ENCODE measurements at places on chromosomes 1 and 21. TPM values are rescaled to one million over a fixed set of nuclear protein-coding genes. Genes with fewer than 3 reads are reported as not detected.

Gene PDIK1L
- total RNA-seq: 4.2 TPM

Gene HJV
- 90.3 TPM for total RNA-seq

Gene ATXN7L2
- total RNA-seq: 2.1 TPM

DNA sequence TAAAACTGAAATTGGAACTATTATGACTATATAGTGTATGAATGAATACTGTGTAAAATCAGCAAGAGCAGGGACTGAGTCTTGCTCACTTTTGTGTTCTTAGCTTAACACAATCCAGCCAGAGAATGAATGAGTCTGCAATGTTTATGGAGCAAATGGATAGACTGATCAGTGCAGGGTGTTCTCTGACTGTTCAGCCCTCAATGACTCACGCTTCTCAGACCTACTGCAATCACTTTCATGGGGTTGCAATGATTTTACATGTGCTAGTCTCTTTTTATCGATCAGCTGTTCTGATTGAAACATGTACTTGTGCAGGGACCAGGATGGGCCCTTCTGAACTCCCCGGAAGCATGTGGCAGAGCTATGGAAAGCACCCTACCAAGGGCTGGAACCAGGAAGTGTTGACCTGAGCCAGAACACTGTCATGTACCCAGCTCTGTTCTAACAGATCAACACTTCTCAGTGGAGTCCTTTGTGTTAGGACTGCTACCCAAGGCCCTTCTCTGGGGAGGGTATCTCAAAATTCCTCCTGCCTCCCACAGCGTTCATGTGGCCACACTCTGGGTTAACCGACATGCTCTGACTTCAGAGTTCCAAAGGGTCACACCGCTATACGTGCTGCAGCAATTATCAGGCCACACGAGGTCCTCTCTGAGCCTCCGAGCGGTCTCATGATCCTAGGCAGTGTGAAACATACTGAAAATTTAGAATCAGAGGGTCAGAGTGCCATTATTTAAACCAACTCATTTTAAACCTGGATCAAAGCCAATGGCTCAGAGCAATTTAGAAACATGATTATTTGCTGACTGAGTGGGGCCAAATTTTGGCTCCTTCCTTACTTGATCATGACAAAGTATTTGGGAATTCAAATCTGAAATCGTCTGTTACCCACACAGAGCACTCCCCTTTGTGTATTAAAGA is 35.2 kb downstream of the GRIK1 start:
- H3K27me3 ChIP-seq: no peaks in the 10 kb centered on the region
- no peaks in the 10 kb centered on the region for H3K4me1 ChIP-seq
- no peak for DNase-seq
- H3K4me3 ChIP-seq: no peak overlapping the region
- no peak overlapping the region for H3K27ac ChIP-seq

Gene MROH7
- 6.8 TPM for total RNA-seq

- no peak overlapping the region for H3K27ac ChIP-seq
- H3K36me3 ChIP-seq: no peaks in the 10 kb centered on the region
- DNase-seq: no peak
- no peak overlapping the region for H3K4me3 ChIP-seq
These were observed 13.8 kb downstream of the UBASH3A start for GRCh38 chr21:42417533-42417932.

DNA sequence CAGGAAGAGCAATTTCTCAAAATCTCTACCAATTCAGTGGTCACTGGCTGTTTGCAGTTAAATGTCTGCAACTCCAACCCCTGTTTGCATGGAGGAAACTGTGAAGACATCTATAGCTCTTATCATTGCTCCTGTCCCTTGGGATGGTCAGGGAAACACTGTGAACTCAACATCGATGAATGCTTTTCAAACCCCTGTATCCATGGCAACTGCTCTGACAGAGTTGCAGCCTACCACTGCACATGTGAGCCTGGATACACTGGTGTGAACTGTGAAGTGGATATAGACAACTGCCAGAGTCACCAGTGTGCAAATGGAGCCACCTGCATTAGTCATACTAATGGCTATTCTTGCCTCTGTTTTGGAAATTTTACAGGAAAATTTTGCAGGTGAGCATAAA is 167.2 kb downstream of the CRB1 start:
- H3K27me3 ChIP-seq: no peaks in the 10 kb centered on the region
- no peaks in the 10 kb centered on the region for H3K36me3 ChIP-seq
- H3K4me1 ChIP-seq: no peaks in the 10 kb centered on the region
- H3K27ac ChIP-seq: no peak overlapping the region
- no peak overlapping the region for H3K4me3 ChIP-seq

DNA sequence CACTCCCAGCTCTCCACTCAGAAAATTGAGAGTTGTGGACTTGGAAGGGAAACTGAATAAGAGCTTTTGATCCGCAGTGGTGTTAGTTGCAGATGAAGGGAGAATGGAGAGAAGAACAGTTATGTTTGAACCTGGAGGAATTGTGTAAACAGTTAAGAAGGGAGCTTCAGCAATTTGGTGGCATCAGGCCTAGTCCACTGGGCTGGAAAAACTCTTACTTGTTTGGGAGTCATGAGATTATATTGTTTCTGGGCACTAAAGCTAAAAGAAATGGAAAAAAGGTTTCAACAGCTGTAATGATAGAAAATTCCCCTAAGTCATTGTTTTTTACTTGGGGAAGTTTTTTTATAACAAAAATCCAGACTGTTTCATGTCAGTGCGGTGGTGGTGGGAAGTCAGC is 256.1 kb upstream of the C1orf87 start:
- DNase-seq: no peak
- no peaks in the 10 kb centered on the region for H3K27me3 ChIP-seq
- H3K36me3 ChIP-seq: no peaks in the 10 kb centered on the region

Gene CRP
- total RNA-seq: not detected

DNA sequence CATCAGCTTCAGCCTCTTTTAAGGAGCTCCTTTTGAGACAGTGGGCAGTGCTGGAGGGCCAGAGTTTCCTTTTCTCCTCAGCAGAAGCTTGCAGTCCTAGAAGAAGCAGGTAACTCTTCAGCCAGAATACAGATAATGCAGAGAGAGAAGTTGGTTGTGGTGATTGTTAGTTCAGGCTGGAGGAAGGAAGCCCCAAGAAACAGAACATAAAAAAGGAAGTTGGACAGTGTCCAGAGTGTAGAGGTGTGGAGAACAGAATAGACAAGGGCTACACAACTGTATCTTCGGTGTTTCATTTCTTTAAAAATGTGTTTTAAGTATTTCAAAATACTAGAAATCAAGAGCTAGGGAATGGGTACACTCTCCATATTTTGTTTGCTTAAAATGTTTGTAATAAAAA is 6.4 kb upstream of the TACSTD2 start:
- H3K4me1 ChIP-seq: peaks cover 10% of the 10 kb centered on the region
- H3K36me3 ChIP-seq: no peaks in the 10 kb centered on the region
- H3K4me3 ChIP-seq: no peak overlapping the region

Gene KCNJ15
- total RNA-seq: 0.30 TPM

Gene CHIA
- not detected for total RNA-seq

- no peaks in the 10 kb centered on the region for H3K27me3 ChIP-seq
- H3K36me3 ChIP-seq: peaks cover 35% of the 10 kb centered on the region
- DNase-seq: no peak
- peaks cover 32% of the 10 kb centered on the region for H3K4me1 ChIP-seq
- no peak overlapping the region for H3K4me3 ChIP-seq
These were observed 42.8 kb downstream of the SMG7 start for GRCh38 chr1:183515002-183515689.

GRCh38 chr1:59276439-59276851 is 20.4 kb upstream of the FGGY start:
- H3K4me3 ChIP-seq: no peak overlapping the region
- peaks cover 23% of the 10 kb centered on the region for H3K4me1 ChIP-seq
- peak overlapping the region; percentile 41 for H3K27ac ChIP-seq
- DNase-seq: no peak
- no peaks in the 10 kb centered on the region for H3K27me3 ChIP-seq

DNA sequence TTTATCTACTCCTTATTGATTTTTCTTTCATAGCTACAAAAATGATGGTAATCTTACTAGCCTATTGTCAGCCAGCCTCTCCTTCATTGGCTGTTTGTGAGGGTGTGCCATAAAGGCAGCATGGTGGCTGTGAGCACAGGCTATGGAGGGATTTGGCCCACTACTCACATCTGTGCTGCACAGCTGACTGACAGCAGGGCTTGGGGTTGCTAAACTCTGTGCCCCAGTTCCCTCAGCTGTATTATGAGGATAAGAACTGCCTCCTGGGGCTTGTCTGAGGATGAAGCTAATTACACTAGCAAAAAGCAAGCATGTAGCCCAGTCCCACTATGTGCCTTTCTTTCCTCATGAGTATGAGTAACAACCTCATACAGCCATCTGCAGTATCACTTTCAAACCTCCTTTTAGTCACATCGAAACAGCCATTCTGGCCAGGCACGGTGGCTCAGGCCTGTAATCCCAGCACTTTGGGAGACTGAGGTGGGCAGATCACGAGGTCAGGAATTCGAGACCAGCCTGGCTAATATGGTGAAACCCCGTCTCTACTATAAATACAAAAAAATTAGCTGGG is 66.2 kb downstream of the COQ8A start:
- no peak overlapping the region for H3K27ac ChIP-seq
- H3K4me1 ChIP-seq: peaks cover 3% of the 10 kb centered on the region
- H3K27me3 ChIP-seq: no peaks in the 10 kb centered on the region
- no peak overlapping the region for H3K4me3 ChIP-seq
- peaks cover 51% of the 10 kb centered on the region for H3K36me3 ChIP-seq

Gene RNF207
- total RNA-seq: 83.3 TPM

GRCh38 chr1:9455487-9456234 is 83.6 kb upstream of the SLC25A33 start:
- no peak overlapping the region for H3K27ac ChIP-seq
- H3K27me3 ChIP-seq: no peaks in the 10 kb centered on the region
- peaks cover 4% of the 10 kb centered on the region for H3K4me1 ChIP-seq
- peak; percentile 65 for DNase-seq

GRCh38 chr1:32818804-32819541 is 1.5 kb downstream of the S100PBP start:
- peak overlapping the region; percentile 98 for H3K27ac ChIP-seq
- peak overlapping the region; percentile 94 for H3K4me3 ChIP-seq
- no peaks in the 10 kb centered on the region for H3K27me3 ChIP-seq

GRCh38 chr1:193593147-193593885 is 406.9 kb upstream of the B3GALT2 start:
- peaks cover 22% of the 10 kb centered on the region for H3K4me1 ChIP-seq
- no peaks in the 10 kb centered on the region for H3K27me3 ChIP-seq
- no peak overlapping the region for H3K27ac ChIP-seq

DNA sequence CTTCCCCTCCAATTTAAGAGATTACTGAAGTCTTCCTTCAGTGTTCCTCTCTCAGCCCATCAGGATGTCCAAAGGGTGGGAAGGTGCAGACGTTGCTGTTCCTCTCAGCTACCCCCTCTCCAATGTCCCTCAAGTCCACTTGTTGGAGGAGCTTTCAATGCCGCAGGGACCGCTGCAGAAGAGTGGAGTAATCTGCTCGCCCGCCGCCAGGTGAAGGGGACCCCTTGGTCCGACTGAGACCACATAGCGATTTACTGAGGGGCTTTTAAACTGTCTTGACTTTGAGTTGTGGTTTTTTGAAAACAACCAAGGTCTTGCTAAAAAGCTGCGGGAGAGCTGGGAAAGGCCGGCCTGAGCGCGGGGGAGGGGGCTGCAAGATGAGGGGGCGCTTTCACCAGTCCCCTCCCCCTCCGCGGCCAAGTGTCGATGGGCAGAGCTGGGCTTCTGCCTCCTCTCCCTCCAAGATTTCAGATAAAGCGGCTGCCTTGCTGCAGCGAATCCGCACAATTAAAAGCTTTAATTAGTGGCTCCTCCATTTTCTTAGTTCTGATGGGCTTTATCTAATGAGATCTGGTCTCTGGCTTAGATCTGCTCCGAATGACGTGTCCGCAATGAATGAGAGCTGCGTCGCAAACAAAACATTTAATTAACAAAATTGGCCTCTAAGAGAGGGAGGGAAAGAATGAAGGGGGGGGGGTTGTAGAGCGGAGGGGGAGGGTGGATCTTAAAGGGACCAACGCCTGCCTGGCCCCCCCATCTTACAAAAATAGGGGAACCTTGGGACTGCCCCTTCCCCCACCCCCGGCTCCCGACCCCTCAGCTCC is 5.9 kb downstream of the LMO4 start:
- H3K27ac ChIP-seq: peak overlapping the region; percentile 84
- H3K27me3 ChIP-seq: no peaks in the 10 kb centered on the region
- peaks cover 7% of the 10 kb centered on the region for H3K36me3 ChIP-seq
- H3K4me1 ChIP-seq: peaks cover 78% of the 10 kb centered on the region

DNA sequence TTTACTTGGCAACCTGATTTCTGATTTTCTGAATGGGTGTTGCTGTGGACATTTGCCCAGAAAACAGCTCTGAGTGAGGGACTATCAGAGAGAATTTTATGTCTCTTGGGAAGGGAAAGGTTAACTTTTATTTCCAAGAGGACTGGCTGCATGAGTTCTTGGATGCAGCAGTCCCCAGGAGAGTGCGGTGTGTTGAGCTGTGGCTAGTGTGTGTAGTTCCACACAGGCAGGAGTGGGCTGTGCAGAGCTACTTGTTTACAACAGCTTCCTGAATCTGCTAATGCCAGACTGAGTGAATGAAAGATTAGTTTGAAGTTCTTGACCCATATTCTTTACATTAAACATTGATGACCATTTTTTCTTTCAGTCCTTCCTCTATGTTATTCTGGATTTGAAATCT is 41.0 kb upstream of the APOBEC4 start:
- H3K27ac ChIP-seq: peak overlapping the region; percentile 41
- DNase-seq: no peak
- H3K36me3 ChIP-seq: no peaks in the 10 kb centered on the region

Gene MATN1
- not detected for total RNA-seq

- H3K27ac ChIP-seq: no peak overlapping the region
- no peak for DNase-seq
- no peaks in the 10 kb centered on the region for H3K27me3 ChIP-seq
- no peaks in the 10 kb centered on the region for H3K36me3 ChIP-seq
- H3K4me3 ChIP-seq: no peak overlapping the region
- no peaks in the 10 kb centered on the region for H3K4me1 ChIP-seq
These were observed 154.9 kb downstream of the CRB1 start for GRCh38 chr1:197422993-197423392.

DNA sequence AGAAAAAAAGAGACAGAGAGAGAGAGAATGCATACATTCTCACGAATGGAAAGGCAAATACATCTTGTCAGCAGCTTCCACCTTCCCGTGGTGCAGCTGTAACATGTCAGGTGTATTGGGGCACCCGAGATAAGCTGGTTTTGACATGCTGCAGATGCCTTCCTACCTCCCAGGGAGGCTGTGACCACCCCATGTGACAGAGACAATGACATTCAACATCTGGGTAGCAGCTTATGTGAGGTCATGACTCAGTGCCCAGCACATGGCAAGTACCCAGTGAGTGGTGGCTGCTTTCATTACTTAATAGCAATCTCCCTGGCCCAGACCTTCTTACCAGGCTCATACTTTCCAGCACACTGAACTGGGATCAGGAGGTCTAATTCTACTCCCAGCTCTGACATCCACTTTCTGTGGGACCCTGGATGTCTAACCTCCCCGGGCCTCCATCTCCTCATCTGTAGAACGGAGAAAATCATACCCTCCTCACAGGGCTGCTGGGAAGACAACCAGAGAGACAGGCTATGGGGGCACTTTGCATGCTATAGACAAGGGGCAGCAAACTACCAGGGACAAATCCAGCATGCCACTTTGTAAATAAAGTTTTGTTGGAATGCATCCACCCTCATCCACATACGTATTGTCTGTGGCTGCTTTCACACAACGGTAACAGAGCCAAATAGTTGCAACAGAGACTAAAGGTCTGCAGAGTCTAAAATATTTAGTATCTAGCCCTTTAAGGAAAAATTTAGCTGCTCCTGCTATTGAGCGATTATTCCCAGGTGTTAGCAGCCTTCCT is 38.5 kb upstream of the ZBTB40 start:
- H3K36me3 ChIP-seq: no peaks in the 10 kb centered on the region
- DNase-seq: no peak
- no peak overlapping the region for H3K4me3 ChIP-seq
- H3K4me1 ChIP-seq: peaks cover 8% of the 10 kb centered on the region
- H3K27me3 ChIP-seq: peaks cover 13% of the 10 kb centered on the region
- peak overlapping the region; percentile 8 for H3K27ac ChIP-seq

Gene DNM3
- 1.2 TPM for total RNA-seq
